ENCODE measurements at places on chromosomes 1 and 21.

- no peak for DNase-seq
Measured at GRCh38 chr1:28086651-28087050, 1.8 kb downstream of the EYA3 start.

- peak; percentile 82 for DNase-seq
Measured at GRCh38 chr1:150999051-150999674, 7.5 kb downstream of the MINDY1 start.

GRCh38 chr1:209428241-209428921 is 155.1 kb upstream of the CAMK1G start:
- DNase-seq = no peak

DNA sequence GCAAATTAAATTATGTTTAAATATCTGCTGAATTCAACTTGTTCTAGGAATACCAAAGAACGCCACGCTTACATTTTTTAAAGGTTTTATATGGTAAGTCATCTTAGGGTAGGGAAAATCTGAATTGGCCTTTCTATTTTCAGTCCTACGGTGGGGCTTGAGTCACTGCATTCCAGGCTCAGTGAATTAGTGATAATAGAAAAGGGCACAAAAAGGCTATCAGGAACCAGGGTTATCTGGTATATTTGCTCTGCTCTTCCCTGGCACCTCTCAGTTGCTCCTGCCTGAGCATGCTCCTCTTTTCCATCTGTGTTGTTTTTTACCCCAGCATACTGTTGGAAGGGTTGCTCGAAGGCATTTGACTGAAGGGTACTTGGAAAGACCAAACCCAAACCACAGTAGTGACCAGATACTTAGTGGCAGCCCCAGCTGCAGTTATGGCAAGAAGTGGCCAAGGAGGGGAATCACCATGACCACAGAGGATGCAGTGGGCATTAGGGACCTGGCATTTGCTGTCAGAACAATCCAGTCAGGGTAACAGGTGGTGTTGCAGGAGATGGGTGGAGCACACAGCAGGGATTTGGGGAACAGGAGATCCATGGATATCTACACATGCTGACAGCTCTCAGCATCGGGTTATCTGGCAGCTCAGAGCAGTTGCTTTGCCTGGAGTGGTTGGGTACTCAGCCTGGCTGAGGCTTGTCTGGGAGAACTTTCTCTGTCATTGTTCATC is 2.3 kb downstream of the OVAAL start:
- no peak for DNase-seq

DNA sequence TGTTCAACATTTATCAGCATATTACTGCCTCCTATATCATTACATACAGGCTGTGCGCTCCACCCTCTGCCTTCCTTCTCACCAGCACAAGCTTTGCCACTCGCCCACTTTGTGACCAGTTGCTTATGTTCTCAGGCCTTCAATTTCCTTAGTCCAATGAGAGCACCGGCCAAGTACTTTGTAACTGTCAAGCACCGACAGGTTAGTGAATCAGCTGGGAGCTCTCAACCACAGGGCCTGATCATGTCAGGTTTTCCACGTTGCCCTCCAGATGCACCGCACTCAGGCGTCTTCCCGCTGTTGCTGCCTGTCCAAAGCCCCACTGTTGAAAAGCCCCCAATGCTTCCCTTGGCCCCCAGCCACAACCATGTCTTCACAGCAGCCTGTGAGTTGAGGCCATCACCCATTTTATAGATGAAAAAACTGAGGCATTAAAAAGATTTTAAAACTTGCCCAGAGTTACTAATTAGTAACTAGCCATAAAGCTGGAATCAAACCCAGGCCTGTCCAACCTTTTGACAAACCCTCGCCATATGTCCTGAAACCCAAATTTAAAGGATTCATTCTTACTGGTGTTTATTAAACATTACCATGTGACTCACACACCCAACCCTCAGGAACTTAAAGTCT is 3.4 kb upstream of the KCNN3 start:
- no peak for DNase-seq

GRCh38 chr1:234656944-234657654 is 47.1 kb upstream of the IRF2BP2 start:
- peak; percentile 20 for DNase-seq

- DNase-seq = no peak
Measured at GRCh38 chr1:2564815-2565374, 8.7 kb downstream of the TNFRSF14 start.

DNA sequence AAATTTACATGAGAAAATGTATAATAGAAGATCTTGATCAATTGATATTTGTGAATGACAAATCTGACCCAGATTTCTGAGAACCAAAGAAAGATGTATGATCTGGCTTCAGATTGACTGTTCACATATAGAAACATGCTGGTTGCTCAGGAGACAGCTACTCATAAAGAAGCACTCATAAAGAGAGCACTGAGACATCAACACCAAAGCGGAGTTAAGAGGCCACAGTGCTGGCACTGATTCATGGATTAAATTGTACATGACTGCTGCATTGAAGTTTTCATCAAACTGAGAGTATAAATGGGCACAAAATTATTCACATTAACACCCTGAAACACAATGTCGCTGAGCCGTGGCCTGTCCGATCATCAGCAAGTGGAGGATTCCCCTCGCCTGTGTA is 46.2 kb downstream of the SH3GLB1 start:
- DNase-seq = no peak

- DNase-seq = peak; percentile 75
Measured at GRCh38 chr1:155219592-155220031, 11.1 kb downstream of the MTX1 start.

DNA sequence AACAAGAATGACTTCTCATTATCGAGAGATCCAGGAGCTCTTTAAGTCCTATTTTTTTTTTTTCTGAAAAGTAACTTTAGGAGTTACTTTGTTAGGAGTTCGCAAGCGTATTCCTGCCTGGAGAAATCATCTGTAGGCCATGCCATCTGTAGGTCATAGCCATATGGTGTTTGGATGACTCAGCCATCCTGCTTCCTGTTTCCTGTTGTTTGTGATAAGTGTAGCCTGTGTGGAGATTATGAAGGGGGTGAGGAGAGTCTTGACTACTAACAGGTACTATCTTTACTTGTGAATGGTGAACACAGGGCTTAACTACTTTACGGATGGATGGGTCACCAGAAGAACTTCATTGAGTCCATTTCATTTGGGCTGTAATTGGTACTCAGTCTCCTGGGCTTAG is 327.2 kb downstream of the PTPRU start:
- DNase-seq = no peak

DNA sequence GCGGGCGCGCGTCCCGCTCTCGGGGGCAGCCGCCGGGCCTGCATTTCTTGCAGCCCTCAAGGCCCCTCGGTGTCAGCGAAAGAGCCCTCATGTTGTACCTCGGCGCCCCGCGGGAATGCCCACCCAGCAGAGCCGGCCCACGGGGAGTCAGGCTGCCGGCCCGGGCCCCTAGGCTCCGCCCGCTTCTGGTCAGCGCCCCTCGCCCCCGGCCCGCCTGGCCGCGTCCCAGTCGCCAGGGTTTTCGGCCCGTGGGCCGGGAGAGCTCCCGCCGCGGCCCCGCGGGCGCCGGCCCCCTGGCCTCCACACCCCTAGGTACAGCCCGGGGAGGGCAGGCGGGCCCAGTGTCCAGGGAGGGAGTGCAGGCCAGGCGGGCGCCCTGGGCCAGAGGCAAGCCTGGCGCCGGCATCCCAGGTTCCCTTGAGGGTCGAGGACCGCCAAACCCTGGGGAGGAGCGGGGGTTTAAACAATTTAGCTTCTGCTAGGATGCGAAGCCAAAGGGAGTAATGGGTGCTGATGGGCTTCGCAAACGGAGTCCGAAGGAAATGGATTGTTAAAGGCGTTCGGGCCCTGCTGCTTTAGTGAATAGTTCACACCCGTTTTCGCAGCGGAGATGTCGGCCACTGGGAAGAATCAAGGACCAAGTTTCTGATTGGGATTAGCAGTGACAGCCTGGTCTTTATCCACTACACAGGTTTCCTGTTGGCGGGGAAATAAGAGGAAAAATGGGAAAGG is 486 bp upstream of the KCNA3 start:
- DNase-seq = no peak

- peak; percentile 96 for DNase-seq
Measured at GRCh38 chr21:31659536-31660258, at the start of gene SOD1. Gene SOD1, plus strand, starts transcription at chr21:31659693. Its CDS starts 77 bp downstream, at chr21:31659770.

DNA sequence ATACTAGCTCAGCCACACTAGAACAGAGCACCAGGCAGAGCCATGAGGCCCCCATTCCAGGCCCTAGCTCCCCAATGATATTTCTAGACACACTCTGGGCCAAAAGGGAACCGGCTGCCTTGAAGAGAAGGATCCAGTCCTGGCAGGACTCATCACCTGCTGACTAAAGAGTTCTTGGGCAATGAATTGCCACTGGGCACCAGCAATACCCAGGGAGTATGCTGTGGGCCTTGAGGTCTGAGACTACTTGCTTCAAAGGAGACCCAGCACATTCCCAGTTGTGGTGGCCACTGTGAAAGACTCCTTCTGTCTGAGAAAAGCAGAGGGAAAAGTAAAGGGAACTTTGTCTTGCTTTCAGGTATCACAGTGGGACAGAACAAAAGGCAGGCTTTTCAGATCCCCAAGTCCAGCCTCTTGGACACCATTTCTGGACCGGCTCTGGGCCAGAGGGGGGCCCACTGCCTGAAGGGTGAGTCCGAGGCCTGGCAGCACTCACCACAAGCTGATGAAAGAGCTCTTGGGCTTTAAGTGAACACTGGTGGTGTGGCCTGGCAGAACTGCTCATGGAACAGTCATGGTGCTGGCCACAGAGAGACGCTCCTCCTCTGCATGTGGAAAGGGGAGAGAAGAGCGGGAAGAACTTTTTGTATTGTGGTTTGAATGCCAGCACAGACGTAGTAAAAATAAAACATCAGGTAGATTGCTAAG is 72.5 kb downstream of the CDC42BPA start:
- no peak for DNase-seq

GRCh38 chr1:27941671-27942540 is 7.1 kb downstream of the SMPDL3B start:
- DNase-seq = no peak

GRCh38 chr1:188986745-188987417 is 1490.8 kb downstream of the BRINP3 start:
- DNase-seq = no peak

GRCh38 chr1:116794804-116795481 is 40.7 kb downstream of the CD2 start:
- DNase-seq = peak; percentile 31

DNA sequence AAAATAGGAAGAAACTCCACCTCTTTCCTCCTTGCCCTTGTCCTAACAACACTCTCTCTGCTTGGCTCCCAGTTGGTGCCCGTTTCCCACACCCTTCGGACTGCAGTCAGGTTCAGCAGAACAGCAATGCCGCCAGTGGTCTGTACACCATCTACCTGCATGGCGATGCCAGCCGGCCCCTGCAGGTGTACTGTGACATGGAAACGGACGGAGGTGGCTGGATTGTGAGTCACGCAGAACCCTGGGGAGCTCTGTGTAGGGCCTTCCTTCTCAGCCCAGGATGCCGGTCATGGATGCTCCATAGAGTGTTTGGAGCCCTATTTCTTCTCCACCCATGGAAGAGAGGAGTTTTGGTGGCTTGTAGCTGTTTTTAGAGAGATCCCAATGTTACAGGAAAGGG is 60.9 kb downstream of the TNN start:
- DNase-seq = no peak

- no peak for DNase-seq
Measured at GRCh38 chr1:11031624-11032262, 15.3 kb downstream of the MASP2 start.

- no peak for DNase-seq
Measured at GRCh38 chr1:81679942-81680341, 120.8 kb upstream of the ADGRL2 start.

- DNase-seq = no peak
Measured at GRCh38 chr1:116763116-116763786, 9.0 kb downstream of the CD2 start.

DNA sequence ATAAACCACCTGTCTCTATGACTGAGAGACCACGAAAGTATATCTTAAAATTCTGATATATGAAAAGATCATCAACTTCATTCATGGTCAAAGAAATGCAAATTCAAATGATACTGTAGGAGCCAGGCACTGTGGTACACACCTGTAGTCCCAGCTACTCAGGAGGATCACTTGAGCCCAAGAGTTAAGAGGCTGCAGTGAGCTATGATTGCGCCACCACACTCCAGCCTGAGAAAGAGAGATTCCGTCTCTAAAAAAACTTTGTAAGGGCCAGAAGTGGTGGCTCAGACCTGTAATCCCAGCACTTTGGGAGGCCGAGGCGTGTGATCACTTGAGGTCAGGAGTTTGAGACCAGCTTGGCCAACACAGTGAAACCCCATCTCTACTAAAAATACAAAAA is 17.0 kb downstream of the RERE start:
- DNase-seq = no peak

DNA sequence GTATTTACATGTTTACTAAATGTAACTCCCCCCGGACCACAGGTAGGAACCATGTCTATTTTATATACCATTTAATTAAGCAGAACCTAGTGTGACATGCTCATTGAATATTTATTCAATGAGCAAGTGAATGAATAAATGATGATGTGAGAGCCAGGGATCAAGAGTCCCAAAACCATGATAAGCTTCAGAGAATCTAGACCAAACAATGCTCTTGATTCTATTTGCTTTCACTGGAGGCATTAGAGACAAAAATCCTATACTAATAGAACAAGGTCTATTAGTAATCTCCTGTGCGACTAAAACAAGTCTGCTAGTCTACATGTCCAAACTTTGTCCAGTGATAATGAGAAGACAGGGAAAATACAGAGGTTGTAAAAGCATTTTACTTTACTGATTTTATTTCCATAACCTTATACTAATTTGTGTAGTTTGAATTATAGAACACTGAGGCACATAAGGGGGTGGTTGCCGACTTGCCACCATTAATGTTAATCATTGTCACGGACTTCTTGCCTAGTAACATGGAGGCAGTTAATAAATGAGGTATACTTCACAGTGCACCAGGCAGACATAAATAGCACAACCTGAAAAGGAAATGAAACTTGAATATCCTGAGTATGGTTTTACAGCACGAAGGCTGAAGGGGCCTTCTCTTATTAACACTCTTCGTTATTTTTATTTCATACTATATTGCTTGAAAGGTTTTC is 69.8 kb downstream of the TBX15 start:
- DNase-seq = no peak

DNA sequence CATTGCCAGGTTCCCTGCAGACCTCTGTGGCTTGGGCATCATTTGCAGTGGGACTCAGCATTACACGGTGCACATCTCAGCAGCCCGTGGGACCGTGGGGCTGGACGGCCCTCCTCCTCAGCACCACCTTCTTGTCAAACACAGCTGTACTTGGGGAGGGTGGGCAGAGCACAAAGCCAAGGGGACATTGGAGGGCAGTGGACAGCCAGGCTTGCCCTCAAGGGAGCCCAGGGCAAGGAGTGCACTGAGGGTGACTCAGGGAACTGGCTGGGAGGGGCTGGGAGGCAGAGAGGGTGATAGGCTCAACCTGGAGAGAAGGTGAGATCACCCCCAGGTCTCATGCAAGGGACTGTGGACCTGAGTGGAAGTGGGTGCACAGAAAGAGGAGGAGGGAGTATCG is 3.4 kb downstream of the CAPN9 start:
- no peak for DNase-seq

GRCh38 chr1:202710070-202711045 is at the start of gene SYT2:
Gene SYT2, minus strand, starts transcription at chr1:202710454. Its CDS starts 104,682 bp downstream, at chr1:202605772.
- DNase-seq = no peak
